Foreskin keratinocyte (primary cell): ENCODE measurements at places on chromosomes 16 and 17. TPM values are rescaled to one million over a fixed set of nuclear protein-coding genes. Genes with fewer than 3 reads are reported as not detected.

Gene BTBD17
- total RNA-seq = not detected in 2 replicates

Gene SMIM36
- not detected in 2 replicates for total RNA-seq

Gene KRT33B
- 0.31 and 0.60 TPM in 2 replicates for total RNA-seq

Gene CAPNS2
- total RNA-seq = 5.6 and 18.0 TPM in 2 replicates

Gene CFAP97D1
- total RNA-seq = not detected in 2 replicates

Gene PTX4
- not detected in 2 replicates for total RNA-seq

Gene SLFN12
- total RNA-seq = 8.4 and 13.1 TPM in 2 replicates

Gene KRT32
- not detected in 2 replicates for total RNA-seq

Gene HSD11B2
- total RNA-seq = 0.78 and 1.1 TPM in 2 replicates

Gene TBC1D3H
- not detected in 2 replicates for total RNA-seq
